Stimulated activated CD8-positive, alpha-beta memory T cell treated with anti-CD3 and anti-CD28 coated beads, Interleukin-15, amount 100 ng/mL, for 24 hours (primary cell): ENCODE measurements at places on chromosomes 2 and 18.

DNA sequence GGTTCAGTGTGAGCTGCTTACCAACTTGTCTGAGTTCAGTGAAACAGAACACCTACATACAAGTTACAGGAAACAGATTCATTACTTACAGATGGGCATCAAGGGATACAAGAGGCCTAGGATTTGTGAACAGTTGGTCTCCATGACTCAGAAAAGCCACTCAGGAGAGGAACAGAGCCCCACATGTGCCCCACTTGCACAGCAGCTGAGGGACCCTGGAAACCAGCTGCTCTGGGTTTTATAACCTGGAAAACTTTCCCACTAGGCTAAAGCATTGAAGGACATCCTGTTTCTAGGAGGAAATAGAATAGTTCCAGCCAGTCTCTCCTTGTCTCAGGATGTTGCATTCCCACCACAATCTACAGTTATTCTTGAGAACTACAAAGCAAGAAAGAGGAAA lies 530.0 kb downstream of the ZNF804A start:
- DNase-seq, result no peak

DNA sequence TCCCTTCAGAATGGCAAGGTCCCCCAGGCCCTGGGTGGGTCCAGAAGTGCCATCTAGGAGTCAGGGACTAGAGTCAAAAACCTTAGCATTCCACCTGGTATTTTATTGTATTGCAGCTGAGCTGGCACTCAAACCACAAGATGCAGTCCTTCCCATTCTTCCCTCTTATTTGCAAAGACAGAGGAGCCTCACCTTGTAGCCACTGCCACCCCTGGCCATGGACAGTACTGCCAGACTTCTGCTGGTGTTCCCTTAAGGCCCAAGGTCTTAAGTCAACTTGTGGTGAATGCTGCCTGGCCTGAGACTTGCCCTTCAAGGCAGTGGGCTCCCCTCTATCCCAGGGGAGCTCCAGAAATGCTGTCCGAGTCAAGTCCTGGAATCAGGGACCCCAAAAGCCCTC lies 6.9 kb downstream of the UGT1A10 start:
- no peak for DNase-seq

GRCh38 chr18:57621246-57621604 lies 411 bp downstream of the NARS1 start:
- peak; percentile 6 for DNase-seq

DNA sequence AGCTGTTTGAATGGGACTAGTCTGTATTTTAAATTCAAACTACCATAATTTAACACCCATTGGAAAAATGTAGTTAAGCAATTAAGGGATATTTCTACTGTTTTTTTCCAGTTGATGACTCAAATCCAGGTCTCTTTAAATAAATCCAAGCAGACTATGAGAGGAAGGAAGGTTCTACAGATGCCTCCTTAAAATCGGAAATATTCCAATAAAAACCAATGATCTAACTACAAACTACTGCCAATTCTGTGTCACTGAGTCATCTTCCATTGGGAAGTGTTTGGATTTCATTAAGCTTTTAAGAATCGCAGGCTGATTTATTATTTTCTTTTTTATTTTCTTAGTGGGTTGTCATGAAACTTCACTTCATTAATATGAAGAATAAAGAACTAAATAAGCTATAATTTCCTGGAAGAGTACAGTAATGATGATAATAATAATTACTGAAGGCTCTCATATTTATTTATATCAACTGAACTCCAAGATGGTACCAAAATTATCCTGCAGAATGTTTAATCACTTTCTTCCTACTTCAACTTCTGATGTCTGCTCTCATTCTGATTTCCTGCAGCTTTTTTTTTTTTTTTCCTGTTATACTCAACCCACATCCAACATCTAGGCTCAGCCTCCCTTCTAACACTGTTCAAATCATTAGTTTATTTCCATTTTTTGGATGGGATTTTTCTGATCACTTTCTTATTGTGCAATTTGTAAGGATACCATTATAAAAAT lies 166.3 kb upstream of the FN1 start:
- DNase-seq, result no peak

DNA sequence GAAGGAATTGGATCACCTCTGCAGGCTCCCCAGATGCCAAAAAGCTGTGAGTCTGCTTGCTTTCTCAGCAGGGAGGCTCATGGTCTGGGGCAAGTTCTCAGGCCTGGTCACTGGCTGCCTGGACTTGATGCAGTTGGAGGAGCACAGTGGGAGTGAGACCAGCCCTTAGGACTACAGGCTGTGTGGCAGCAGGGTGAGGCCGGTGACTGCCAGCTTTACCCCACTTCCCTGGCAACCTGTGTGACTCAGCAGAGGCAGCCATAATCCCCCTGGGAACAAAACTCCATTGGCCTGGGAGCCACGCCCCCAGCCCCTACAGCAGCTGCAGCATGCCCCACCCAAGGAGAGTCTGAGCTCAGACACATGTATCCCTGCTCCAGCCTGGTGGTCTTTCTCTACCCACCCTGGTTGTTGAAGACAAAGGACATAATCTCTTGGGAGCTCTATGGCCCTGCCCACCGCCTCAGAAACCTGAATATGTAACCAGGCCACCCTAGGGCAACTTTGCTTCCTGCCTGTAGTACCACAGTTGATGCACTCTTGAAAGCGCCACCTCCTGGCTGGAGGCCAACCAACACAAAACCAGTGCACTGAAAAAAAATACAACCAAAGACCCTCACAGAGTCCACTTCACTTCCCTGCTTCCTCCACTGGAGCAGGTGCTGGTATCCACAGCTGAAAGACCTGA lies 106.8 kb upstream of the SPATS2L start:
- no peak for DNase-seq

DNA sequence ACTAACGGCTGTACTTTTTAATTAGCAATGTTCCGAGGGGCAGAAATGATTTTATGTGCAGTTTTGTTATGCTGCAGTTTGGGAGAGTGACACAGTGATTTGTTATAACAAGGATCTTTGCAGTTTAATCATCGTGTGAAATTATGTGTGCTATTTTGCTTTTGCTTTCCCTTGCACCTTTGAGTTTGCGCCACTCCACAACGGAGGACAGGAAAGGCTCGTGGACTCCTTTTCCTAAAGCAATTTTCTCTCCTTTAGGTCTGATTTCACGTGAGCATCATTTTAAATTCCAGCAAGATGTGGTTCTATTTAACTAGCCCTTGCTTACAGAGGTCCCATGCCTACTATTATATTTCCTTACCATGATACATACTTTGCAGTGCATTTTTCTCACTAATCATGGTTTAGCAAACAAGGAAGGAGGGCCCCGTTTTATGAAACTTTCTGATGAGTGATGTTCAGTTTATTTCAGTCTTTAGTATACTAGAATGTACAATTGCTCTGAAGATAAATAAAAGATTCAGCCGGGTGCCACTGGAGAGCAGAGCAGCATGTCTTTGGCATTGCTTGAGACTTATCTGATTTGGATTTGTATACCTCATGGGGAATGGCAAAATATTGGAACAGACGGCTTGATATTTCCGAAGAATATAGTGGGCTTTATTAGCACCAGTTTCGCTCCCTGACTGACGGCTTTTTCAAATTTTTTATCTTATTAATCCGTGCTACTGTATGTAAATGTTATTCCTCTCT lies 528.2 kb upstream of the FANCL start:
- DNase-seq, result no peak

DNA sequence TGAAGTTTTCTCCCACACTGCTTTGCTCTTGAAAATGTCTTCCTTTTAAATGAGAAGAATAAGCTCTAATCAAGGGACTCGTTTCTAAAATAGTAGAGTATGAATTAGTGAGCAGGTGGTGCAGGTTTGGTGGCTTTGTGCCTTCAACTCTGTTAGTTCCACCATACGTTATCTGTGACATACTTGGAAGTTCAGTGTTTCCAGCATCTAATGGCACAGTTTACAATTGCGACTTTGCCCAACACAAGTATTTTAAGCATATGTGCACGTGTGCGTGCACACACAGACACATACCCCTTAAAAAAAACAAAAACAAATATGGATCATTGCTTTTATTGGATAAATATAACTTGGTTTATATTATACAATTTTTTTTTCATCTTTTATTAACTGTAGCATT lies 111.8 kb downstream of the RAB3GAP1 start:
- no peak for DNase-seq

- no peak for DNase-seq
Measured at GRCh38 chr2:137771064-137771463, 193.2 kb upstream of the HNMT start.

GRCh38 chr18:33440060-33441043 lies at the start of gene CCDC178:
TSS of gene CCDC178 (minus strand) at chr18:33440721. CDS start at chr18:33412088, 28,633 bp downstream.
- DNase-seq, result no peak

DNA sequence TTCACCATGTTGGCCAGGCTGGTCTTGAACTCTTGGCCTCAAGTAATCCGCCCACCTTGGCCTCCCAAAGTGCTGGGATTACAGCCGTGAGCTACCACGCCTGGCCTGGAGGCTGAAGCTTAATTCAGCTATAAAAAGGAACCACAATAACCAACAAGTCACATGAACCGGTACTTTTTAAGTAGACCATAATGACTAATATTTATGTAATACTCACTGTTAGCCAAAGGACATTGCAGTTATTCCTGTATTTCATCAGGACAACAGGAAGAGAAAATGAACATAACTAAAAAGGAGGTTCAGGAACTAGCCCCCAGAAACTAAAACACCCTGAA lies 49.0 kb upstream of the TMEM87B start:
- DNase-seq, result no peak

DNA sequence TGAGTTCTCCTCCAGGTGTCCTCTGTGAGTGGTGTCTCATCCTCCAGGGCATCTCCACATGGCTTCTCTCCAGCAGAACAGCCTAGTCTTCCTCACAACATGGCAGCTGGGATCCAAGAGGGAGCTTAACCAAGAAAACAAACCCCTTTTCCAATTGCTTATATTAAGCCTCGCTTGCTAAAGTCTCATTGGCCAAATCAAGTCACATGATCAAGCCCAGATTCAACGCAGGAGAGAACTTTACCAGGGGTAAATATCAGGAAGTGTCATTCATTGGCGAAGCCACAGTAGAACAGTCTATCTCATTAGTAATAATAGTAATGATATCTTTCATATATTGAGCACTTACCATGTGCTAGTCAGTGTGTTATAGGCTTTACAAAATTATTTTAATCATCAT lies 53.1 kb downstream of the CDC42EP3 start:
- no peak for DNase-seq

DNA sequence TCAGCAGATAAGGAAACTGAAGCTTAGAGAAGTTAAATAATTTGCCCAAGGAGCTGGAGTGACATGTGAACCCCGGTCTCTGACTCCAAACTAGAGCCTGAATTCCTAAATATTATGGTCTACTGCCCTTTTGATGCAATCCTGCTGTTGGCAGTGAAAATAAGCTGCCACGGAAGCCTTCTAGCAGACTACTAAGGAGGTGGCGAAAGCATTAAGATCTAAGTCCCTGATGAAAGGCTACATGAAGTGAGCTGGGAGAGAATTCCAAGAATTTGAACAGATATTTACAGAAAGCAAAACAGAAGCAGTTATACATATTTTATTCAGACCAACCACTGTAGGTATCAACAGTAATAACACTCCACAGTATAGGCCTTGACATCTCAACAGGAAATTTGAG lies 28.1 kb downstream of the TRMT61B start:
- DNase-seq, result no peak

DNA sequence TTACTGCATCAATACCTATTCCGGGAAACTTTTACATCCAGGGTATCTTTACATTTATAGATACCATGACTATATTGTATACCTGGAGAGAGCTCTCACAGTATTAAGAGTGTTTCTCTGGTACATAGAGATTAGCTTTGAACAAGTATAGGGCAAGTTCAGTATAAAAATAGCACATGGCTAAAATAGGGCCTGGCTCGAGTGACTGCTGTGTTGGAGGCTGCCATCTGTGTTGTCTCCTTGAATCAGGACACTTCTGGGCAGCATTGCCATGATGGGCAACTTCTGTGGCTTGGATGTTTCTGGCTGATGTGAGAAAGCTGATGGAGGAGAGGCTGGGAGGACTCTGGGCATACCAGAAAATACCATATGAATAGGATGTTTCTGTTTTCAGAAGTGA lies 18.7 kb downstream of the ARHGAP28 start:
- no peak for DNase-seq
